ENCODE measurements at places on chromosomes 5 and 9.

DNA sequence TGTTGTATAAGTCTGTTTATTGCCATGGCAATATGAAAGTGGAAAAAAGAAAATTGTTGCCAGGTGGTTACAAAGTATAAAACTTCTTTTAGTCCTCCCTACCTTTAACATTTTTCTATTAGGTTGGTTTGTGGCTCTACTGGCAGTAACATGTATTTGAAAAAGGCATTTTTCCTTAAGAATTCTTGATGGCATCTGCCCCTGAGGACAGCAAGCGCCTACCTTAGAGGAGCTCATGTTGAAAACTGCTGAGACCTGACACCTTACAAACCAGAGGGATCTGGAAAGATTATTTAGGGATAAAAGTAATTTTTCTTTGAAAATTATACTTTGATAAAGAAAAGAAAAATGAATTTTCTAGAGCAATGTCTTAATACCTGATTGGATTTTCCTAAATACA is 208.1 kb downstream of the CAVIN4 start:
- DNase-seq: no peak

DNA sequence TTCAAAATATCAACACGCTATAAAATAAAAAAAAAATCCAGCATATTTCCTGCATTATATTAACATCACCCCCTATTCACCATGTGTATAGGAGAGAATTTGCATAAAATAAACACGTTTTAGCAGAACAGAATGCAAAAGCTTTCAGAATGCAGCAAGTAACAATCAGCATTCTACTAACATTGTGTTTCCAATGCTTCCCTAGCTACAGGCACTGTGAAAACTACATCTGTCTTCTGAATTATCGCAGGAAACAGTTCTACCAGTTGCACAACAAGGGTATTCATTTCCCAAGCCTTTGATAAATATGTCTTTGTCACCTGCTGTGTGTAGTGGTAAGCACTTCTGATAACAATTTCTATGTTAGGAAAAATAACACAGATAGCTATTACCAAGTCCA is 1015.8 kb downstream of the CDH18 start:
- DNase-seq: no peak

DNA sequence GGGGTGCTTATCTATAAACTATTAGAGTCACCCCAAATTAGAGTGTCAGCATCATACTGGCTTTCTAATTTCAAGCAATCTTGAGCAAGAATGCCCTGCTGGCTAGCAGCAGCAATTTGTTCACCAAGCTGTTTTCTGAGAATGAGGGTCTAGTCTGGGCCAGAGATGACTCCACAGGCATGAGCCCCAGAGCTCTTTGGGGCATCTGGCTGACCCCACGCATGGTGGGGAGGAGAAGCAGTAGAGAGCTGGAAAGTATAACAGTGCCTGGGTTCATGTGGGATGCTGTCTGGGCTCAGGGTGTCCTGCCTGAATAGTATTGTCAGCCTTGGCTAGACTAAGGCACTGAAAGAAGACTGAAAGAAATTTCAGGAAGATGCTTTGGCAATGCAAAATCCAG is 64.9 kb downstream of the C6 start:
- no peak for DNase-seq

- DNase-seq: no peak
Measured at GRCh38 chr5:164355267-164355830, 849.9 kb downstream of the MAT2B start.

- no peak for DNase-seq
Measured at GRCh38 chr5:150762211-150762610, 3.4 kb upstream of the DCTN4 start.

GRCh38 chr5:31452314-31452713 is 79.6 kb downstream of the DROSHA start:
- DNase-seq: no peak

- DNase-seq: no peak
Measured at GRCh38 chr5:32163053-32163452, 11.1 kb downstream of the GOLPH3 start.

- no peak for DNase-seq
Measured at GRCh38 chr9:88645172-88645878, 110.3 kb downstream of the NXNL2 start.

DNA sequence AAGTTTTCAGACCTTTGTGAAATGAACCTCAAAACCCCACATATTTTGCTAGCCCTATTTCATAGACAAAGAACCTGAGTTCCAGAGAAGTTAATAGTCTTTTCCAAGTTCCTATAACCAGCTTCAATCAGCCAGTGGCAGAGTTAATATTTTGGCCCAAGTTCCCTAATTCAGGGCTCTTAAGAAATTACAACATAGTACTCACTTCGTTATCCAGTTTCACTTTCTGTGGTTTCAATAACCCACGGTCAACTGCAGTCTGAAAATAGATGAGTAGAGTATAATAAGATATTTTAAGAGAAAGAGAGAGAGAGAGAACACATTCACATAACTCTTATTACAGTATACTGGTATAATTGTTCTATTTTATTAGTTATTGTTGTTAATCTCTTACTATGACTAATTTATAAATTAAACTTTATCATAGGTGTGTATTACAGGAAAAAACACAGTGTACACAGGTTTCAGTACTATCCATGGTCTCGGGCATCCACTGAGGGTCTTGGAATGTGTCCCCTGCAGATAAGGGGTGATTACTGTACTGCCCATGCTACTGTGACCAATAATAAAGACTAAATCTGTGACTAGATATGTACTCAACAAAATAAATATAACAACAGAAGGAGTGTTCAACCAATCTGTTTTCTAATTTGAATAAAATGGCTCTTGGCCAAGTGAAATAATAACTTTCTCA is 9.3 kb upstream of the MYOT start:
- DNase-seq: no peak

DNA sequence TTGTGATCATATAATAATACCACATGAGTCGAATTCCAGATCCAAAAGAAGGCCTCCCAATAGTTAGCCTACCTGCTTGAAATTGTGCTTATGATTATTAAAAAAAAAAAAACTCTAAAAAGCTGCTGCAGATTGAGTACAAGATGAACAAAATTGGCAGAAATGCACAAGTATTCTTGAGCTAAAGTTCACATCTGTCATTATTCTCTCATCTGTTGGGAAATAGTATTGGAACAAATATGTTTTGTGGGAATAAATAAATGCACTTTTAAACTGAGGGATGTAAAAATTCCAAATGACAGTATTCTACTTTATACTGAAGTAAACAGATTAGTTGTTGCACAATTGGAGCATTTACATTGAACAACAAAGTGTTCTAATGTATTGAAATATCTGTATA is 15.7 kb downstream of the DAB2 start:
- no peak for DNase-seq

- DNase-seq: no peak
Measured at GRCh38 chr5:76224898-76225297, 141.7 kb downstream of the SV2C start.

GRCh38 chr5:164090358-164090757 is 584.9 kb downstream of the MAT2B start:
- no peak for DNase-seq

- DNase-seq: no peak
Measured at GRCh38 chr5:68347536-68347935, 132.0 kb downstream of the PIK3R1 start.

GRCh38 chr9:4159696-4160095 is 140.2 kb downstream of the GLIS3 start:
- DNase-seq: no peak

DNA sequence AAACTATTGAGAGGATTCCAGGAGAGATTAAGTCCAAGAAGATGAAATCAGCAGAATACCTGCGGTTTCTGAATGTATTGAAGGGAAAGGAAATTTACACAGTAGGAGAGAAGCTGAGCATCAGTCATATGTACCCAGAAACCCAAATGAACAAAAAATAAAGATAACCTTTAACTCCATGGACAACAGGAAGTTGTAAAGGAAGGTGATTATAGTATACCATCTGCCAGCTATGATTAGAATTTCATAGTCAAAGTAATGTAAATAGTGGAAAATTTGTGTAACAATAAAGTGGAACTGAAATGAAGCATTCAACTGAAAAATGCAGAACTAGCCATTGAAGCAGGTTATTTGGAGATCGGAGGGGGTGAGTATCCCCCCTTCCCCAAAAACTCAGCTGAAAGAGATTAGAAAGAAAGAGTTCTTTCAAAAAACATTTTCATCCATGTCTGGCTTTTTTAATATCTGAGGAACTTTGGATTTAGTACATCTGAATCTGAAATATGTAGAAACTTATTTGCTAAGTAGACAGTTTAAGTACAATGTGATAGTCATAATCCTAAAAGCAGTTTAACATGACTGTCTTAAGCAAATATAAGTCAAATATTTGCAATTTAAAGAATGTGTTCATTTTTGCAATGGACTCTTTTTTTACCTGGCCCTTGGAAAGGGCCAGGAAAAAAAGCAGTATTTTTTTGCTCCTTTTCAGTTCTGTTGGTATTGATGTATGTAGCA is 58.4 kb downstream of the APC start:
- DNase-seq: no peak

- DNase-seq: no peak
Measured at GRCh38 chr9:91519520-91520277, 96.1 kb upstream of the NFIL3 start.

GRCh38 chr9:133044661-133045060 is 13.9 kb downstream of the GTF3C5 start:
- no peak for DNase-seq

- DNase-seq: no peak
Measured at GRCh38 chr5:10775646-10776045, 14.6 kb upstream of the DAP start.

DNA sequence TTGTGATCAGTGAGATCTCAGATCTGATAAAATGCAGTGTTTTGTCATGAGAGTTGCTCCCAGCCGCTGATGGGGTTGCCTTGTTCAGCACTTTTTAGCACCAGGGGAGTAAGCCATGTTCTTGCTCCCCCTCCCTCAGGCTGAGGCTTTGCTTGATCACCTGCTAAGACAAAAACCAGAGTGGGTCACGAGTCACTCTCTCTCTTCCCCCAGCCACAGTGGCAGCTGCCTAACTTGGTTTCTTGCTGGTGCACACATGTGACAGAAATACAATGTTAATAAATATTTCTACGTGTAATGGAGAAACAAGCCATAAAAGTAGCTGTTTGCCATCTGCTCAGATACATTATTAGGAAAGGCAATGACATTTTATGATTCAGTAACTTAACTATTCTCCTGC is 212.4 kb upstream of the DMRT1 start:
- no peak for DNase-seq

- no peak for DNase-seq
Measured at GRCh38 chr9:14797435-14797834, 74.9 kb upstream of the CER1 start.

DNA sequence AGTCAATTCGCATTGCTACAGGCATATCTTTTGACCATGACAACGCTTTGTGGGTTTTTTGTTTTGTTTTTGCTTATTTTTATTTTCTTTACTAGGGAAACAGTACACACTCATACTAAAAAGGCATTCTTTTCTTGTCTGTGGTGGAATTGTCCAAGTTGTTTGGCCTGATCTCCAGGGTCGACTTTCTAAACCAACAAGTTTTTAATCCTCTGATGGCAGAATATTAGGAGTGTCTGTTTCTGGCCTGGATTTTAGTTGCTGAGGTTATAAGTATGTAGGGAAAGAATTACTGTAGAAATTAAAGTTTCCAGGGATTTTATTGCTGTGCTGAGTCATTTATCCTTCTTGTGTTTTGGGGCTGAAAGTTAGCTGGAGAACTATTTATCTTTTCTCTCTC is 218.5 kb downstream of the TAF11L14 start:
- no peak for DNase-seq

GRCh38 chr5:10662083-10662482 is 98.2 kb downstream of the ANKRD33B start:
- DNase-seq: no peak

DNA sequence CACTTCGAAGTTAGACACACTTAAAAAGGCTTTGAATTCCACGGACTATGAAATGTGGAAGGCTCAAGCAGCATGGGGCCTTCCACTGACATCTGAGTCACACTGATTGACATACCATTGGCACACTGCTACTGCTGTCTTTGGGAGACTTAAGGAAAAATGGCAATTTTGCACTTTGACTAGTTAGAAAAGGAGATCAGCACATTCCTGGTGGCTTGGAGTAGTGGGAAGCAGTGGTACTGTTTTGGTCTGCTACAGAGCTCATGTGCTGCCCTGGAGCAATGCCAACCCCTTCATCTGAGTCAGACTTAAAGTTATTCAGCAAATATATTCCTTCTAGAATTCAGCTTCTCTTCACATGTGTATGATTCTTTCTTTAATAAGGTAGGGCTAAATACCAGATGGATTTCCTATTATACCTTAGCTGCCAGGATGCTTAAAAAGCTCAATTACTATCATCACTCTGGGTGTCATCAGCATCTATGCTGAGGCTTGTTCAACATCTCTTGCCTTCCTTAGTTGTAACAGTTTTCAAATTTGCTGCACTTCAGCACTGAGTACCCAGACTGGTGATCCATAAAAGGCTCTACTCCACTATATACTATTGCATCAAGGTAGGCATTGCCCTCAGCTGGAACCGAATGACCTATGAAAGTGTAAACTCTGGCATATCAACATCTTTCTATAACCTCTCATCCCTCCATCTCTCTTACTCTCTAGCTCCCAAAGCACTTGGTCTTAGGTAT is 42.3 kb upstream of the MOCS2 start:
- peak; percentile 59 for DNase-seq

DNA sequence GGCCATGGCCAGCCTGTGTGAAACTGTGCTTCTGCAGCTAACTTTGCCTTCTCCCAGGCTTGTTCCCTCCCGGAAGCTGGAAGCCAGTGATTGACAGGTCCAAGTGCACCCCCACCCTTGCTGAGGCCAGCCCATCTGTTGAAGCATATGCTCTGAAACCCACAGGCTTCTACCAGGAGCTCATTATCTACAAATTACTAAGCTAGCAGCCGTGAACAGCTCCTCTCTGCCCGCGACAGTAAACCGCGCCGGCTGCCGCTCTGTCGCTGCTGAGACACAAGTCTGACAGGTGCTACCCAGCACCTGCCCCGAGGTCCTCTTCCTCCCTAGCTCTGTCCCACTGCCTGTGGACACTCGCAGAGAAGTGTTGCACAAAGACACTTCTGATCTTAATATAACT is 490.9 kb downstream of the GADD45G start:
- DNase-seq: no peak

- DNase-seq: no peak
Measured at GRCh38 chr5:59275510-59276324, 617.8 kb downstream of the PDE4D start.

GRCh38 chr5:124394700-124395245 is 351.7 kb downstream of the ZNF608 start:
- DNase-seq: no peak

DNA sequence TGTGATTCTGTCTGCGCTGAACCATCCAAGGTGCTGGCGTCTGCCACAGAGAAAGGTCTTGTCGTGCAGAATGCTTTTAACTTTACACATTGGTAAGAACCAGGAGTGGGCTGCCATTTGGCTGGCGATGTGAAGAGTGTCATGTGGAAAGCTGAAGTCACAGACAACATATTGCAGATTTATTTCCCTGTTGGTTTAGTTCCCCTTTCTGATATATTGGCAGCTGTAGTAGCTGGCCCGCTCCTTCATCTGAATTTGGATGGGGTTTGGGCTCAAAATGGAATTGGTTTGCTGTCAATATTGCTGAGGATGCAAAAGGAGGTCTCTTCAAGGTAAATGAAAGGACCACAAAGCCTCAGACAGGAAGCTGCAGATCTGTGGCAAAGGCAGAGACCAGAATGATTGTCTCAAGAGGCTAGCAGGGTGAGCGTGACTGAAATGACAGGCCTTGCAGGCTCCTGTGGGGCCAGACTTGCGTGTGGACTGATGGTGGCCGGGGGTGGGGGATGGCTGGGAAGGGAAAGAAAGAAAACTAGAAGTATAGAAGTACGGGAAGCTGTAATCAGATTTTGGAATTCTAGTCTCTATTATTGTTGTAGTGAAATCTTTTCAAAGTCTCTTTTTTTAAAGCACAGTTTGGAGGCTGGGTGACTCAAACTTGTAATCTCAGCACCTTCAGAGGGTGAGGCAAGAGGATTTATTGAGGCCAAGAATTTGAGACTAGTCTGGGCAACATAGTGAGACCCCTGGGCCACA is 25.1 kb upstream of the CD180 start:
- DNase-seq: no peak

All from HS-27A (cell line).